ENCODE measurements at places on chromosomes 7 and 10. TPM values are rescaled to one million over a fixed set of nuclear protein-coding genes. Genes with fewer than 3 reads are reported as not detected.

FXYD4 gene
- not detected for total RNA-seq

GRCh38 chr7:122301858-122302760, 2.4 kb downstream of the FEZF1 start:
- DNase-seq: no peak

GRCh38 chr10:113434950-113435349, 117.9 kb upstream of the HABP2 start:
- DNase-seq: no peak

DNA sequence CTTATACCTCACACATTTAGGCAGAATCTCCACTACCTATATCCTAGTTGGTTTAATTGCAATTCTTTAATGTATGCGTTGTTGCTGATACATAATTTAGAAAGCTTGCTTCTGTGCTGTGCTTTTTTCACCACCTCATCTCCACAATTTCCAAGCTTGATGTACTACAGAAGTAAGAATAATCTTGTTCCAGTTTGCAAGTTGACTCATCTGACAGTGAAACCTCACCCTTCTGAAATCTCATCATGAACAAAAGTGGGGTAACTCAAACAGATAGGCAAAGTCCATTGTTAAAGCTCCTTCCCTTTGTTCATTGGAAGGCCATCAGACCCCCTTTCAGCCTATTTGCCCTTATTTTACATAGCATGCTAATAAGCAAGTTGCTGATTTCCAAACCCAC, 13.6 kb downstream of the EIF4EBP2 start:
- DNase-seq: no peak

GRCh38 chr7:958221-959200, 4.0 kb upstream of the ADAP1 start:
- no peak for DNase-seq

- no peak for DNase-seq
Observed at GRCh38 chr7:155198901-155199845, 98.5 kb upstream of the INSIG1 start.

DNA sequence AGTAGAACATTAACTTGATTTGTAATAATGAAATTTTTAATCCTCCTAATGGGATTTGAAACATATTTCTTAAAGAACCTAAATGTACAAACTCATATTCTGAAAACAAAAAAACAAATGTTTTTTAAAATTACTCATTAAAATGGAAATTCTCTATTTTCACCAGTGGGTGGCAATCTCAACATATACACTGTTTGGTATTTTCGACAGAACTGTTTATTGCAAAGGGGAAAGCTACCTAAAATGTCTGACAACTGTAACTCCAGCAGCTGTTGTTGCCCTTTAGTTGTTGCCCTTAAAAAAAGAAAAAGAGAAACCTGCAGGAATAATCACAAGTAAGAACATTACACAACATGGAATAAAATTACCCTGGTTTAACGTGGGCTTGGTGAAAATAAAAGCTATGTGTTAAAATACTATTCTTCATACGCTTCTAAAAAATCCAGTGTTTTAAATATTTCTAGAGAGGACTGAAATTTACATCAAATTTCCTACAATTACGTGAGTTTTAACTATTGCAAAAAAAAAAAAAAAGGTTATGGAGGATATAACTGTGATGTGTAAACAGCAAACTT, 54.5 kb downstream of the COL1A2 start:
- peak; percentile 51 for DNase-seq

DNA sequence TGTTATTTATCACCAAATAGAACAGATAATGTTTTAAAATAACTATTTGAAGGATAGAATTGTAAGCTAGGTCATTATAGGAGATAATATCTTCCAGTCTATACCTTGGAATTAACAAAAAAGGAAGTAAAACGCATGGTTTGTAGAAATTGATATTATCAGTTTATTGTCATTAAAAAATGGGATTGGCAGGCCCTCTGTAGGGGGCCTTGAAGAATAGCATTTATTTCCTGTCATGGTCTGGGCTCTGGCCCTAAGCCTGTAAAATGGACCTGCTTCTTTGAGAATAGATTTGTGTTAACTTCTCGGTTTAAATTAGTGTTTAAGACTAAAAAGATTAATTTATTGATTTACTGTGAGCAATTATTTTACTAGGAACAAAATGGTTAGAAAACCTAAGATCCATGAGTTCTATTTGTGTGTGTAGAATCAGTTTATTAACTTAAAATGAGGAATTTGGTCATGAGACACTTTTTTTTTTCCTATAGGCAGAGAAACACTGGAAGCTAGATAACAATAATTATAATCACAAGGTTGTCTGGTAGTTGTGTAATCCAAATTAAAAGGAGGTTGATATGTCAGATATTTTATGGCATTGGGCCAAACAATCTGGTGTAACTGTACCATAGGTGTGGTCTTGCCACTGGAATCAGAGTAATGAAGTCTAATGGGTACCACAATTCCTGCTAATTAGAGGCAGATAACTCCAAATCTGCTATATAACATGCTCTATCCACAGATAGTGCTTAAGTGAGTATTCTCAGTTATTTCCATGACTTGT, 197.4 kb upstream of the FOXP2 start:
- no peak for DNase-seq

CHAT gene
- not detected for total RNA-seq

- DNase-seq: no peak
Observed at GRCh38 chr10:89536013-89536354, 590 bp upstream of the SLC16A12 start.

- DNase-seq: no peak
Observed at GRCh38 chr7:50427518-50427917, 22.6 kb downstream of the FIGNL1 start.

TUBAL3 gene
- total RNA-seq: not detected

EFCAB10 gene
- total RNA-seq: not detected

GRCh38 chr7:44258865-44259546, 58.2 kb downstream of the YKT6 start:
- no peak for DNase-seq

DNA sequence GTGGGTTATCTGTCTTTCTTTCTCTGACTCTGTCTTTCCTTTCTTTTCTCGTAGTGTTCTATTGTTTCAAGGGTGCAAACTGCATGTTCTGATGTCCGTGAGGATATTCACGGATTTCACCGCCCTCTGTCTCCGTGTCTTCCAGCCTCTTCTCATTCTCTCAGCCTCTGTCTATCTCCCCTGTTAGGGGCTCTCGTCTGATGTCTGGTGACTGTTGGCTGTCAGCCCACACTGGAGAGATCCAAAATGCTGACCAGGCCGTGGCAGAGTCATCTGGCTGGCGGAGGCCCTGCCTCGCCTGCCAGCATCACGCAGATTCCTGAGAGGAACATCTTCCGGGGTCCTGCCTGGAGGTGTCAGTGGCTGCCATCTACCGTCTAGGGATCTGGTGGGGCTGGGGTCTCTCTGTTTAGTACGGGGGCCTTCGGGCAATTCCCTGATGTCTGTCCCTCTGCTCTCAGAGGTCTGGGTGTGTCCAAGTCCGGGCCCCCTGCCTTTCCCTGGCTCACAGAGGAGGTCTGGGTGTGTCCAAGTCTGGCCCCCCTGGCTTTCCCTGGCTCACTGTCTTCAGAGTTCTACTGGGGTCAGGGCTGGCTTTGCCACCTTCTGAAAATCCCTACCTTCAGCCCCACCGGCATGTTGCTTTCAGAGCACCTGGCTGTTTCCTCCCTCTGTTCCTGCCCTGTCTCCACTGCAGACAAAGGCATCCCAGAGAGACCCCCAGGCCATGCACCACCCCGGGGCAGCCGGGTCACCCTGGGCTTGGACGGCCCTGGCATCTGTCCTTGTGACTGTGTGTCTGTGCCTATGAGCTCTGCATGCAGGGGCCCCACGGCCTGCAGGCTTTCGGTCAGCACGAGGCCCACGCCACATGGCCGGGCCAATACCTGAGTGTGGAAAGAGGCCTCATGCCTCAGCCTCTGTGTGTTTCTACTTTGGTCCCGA, 14.0 kb upstream of the SCART1 start:
- DNase-seq: no peak

CCDC172 gene
- not detected for total RNA-seq

DNA sequence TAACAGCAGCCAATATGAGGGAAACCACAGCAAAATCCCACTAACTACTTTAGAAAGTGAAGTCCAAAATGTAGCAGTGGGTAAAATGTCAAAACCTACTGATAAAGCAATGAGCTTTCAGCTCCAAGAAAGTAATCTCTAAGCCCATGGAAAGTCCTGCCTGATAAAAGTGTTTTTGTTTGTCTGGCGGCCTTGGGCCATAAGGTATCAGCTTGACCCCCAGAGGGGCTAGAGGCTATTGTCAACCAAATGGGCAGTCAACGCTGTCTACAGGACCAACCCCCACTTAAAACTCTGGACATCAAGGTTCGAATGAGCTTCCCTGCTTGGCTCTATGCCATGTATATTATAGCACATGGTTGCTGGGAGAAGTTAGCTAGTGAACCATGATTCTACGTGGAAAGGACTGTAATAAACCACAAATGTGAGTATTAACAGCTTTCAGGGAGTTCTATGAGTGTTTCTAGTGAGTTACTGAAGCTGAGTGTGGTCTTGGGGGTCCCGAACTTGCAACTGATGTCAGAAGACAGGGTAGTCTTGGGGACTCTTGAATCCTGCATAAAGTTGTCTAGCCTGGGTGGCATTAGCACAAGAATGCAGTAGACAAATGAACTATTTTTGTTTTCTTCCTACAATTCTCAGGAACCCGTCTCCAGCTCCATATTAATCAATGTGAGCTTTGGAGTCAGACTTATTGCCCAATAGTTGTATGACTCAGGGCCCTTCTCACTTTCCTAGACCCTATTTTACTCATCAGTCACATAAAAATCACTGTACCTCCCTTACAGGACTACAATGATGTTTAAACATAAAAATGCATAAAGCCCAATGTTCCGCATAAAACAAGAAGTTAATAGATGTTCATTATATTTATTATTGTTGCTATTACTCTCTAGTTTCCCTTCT, 164.9 kb downstream of the DGKI start:
- DNase-seq: no peak

- no peak for DNase-seq
Observed at GRCh38 chr7:30996256-30996655, 32.5 kb downstream of the GHRHR start.

MYL10 gene
- not detected for total RNA-seq

ARHGAP22 gene
- 50.3 TPM for total RNA-seq

DNA sequence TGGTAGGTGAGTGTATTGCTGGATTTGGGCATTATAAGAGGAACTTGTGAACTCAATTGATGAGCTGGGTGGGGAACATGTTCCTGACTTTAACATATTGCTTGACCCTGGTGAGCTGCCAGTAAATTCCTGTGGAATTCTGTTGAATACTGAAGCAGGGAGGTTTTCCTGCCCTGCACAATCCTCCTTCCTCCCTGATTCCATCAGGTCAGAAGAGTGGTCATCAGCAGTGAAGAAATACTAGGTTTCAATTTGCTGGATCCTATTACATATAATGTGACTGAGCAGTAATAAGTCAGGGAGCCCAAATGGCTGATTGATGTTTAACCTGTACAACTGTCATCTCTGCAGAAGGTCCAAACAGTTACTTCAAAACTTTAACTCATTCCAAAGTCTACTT, 581.2 kb downstream of the SUGCT start:
- DNase-seq: no peak

DNA sequence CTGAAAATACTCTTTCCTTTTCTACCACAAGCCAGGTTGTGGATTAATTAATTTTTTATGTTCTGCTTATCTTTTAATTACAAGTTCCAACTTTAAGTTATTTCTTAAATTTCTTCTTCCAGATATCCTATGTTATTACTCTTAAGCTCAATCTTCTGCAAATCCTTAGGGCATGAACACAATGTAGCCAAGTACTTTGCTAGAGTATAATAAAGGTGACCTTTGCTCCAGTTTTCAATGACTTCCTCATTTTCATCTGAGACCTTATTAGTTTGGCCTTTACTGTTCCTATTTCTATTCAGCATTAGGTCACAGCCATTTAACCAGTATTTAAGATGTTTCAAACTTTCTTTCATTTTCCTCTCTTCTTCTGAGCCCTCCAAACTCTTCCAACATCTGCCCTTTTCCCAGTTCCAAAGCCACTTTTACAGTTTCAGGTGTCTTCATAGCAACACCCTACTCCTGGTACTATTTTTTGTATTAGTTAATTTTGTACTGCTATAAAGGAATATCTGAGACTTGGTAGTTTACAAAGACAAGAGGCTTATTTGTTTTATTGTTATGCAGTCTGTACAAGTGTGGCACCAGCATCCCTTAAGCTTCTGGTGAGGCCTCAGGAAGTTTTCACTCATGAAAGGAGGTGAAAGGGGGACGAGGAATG, 886.2 kb upstream of the GHITM start:
- no peak for DNase-seq

- peak; percentile 13 for DNase-seq
Observed at GRCh38 chr10:79608505-79609375, 2.0 kb upstream of the SFTPA1 start.

MGAM2 gene
- not detected for total RNA-seq

DNA sequence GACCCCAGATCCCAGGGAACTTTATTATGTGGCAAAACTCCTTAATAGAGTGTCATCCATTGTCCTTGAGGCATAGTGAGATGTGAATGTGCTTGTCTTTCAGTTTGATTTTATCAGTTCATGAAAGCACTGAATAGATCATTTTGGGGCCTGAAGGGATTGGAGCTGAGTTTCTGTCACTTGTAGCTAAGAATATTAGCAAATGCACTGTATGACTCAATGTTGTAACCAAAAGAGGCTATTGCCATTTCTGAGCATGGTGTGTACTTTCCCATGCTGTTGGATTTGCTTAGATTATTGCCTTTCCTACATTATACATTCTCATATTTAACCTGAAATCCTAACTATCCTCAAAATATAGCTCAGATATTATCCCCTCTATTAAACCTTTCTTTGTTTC, 130.4 kb downstream of the PRKG1 start:
- no peak for DNase-seq

DNA sequence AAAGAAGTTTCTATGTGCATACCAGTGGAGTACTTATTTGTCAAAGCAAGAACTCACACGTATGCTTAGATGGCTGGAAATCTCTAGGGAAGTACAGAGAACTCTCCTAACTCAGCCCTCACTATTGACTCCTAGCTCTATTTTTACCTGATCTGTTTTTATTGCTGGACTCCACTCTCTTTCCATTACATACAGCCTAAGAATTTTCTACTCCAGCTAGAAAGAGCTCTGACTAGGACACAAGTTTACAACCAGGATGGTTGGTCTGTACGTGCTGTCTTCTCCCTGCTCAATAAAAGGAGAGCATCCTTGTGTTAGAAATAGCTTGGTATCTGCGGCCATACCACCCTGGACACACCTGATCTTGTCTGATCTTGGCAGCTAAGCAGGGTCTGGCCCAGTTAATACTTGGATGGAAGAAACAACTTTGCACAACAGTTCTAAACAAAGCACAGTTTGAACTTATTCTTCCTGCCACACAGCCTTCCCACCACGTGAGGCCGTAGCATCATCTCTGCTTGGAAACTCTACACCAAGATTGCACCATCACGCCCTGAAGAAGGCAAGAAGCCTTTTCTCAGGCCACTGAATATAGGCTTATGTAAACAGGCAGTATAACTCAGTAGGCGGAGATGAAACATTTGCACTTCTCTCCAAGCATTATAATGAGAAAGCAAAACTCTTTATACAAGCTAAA, 50.7 kb downstream of the KCNMA1 start:
- DNase-seq: no peak

GRCh38 chr7:7099584-7100014, 82.7 kb upstream of the C1GALT1 start:
- peak; percentile 97 for DNase-seq

SLC35G1 gene
- total RNA-seq: 3.3 TPM

Measured in endothelial cell of umbilical vein (primary cell).